ENCODE measurements at places on chromosomes 7 and 10.

DNA sequence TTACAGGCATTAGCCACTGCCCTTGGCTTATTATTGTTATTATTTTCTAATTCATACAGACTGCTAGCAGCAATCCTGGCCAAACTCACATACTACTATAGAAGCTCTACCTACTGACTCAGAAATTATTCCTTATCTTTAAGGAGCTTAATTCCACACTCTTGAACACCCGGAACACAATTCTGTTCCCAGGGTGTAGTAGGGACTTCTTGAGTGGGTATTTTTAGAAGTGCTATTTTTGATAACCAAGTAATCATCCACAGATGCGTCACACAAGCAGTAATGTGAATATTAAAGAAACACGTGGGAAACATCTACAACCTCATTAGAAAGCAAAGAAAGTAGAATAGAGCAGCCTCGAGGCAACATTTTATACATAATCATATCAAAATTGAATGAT lies 149.2 kb downstream of the PTEN start:
- no peak for DNase-seq

DNA sequence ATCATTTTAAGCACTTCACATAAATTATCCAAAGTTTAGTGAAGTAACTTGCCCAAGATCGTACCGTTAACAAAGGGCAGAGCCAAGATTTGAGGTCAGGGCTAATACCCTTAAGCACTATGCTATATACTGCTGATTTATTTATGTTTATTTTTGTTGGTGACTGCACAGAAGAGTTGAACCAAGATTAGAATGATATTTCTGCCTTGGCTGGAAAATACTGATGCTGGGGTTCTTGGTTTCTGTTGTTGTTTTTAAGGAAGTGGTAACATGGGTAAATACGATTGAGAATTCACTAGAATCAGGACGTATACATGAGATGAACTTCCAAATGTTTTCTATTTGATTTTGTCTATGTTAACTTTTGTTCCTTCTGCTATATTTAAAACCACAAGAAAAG lies 9.3 kb downstream of the ADD3 start:
- no peak for DNase-seq

DNA sequence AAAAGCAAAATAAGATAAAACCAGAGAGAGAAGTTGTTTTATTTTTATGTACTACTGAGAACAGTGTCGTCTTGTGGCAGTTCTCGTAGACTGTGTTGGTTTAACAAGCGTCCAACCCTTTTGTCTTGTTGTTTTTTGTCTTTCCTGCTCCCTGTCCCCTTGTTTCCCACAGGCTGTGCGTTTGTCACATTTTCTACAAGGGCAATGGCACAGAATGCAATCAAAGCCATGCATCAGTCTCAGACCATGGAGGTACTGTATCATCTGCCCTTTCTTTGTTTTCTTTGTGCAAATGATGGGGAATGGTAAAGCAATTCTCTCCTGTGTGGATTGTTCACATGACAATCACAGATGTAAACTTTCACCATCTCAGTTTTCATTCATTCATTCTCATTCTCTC lies 248.8 kb downstream of the CELF2 start:
- no peak for DNase-seq

DNA sequence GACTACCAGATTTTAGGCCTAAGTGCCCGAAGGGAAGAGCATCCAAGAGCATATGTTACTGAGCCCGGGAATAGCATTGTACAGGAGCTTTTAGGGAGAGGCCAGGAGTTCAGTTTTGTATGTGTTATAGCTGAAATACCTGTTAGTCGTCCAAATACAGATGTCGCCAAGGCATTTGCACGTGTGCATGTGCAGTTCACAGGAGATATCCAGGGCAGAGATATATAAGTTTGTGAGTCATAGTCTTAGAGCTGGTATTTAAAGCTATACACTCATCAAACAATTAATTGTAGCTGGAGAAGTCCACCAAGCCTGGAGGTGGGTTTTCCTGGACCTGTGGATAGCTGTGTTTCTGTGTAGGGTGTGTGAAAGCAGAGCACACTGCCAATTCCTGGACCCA lies 394.0 kb upstream of the FZD8 start:
- DNase-seq, result no peak

- no peak for DNase-seq
Observed at GRCh38 chr7:71484380-71484779, 352.4 kb downstream of the GALNT17 start.

DNA sequence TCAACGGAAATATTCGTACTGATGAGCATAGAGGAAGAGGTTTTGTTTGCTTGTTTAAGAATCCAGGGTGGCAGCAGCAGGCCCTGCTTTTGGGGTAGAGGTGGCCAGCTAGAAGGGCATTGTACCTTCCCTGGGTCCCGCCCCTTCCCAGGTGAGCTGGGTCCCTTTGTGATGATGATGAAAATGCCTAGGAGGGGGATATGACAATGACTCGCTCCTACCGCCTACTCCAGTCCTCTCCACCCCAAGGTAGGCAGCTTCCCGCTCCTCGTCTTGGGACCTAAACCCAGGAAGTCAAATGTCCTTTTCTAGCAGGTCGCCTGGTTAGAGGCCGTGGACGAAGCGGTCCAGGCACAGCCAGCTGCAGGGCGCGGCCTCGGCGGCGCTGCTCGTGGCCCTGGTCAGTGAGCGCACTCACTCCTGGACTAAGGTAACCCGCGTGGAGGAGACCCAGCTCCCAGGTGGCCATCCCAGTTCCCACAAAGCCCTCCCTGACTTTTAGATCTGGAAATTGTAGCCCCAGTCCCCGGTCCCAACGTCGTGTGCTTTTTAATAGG lies 141.4 kb downstream of the LSMEM1 start:
- no peak for DNase-seq

DNA sequence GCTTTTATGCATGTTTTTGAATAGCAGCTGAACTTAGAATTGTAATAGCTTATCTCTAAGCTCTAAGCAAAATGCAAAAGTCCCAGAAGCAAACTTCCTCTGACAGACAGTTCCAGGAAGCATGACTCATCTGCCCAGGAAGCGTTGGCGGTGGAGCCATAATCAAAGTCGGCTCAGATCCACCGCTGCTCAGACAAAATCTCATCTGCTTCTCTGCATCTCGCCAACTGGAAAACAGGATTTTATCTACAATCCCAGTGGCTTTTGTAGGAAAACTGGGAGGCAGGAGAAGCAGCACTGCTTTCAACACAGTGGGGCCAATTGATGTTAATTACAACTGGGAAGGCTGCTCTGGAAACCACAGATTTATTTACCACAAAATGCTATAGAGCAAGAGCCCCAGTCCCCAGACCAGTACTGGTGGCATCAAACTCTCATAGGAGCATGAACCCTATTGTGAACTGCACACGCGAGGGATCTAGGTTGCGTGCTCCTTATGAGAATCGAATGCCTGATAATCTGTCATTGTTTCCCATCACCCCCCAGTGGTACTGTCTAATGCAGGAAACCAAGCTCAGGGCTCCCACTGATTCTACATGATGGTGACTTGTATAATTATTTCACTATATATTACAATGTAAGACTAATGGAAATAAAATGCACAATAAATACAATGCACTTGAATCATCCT lies 99.9 kb downstream of the CUBN start:
- DNase-seq, result no peak

DNA sequence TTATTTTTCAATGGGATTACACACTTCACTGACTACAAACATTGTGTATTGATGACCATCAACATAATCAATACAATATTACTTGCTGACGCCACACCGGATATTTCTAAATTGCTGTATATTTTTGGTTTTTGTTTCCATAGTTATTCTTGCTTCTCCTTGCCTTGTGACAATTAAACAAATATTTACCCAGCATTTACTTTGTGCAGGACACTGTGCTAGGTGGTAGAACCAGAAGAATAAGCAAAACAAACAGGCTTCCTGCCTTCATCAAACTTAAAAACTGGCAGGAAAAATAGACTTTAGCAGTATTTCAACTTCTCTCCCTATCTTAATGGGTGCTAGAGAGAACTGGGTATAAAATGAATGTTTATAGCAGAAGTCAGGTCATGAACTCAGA lies 50.6 kb downstream of the ZNF277 start:
- no peak for DNase-seq

- no peak for DNase-seq
Observed at GRCh38 chr7:76016191-76016947, 22.0 kb upstream of the TMEM120A start.

GRCh38 chr10:95415621-95416031 lies 124.8 kb upstream of the PDLIM1 start:
- DNase-seq, result no peak

GRCh38 chr10:132593900-132594876 lies 56.6 kb downstream of the INPP5A start:
- peak; percentile 40 for DNase-seq

DNA sequence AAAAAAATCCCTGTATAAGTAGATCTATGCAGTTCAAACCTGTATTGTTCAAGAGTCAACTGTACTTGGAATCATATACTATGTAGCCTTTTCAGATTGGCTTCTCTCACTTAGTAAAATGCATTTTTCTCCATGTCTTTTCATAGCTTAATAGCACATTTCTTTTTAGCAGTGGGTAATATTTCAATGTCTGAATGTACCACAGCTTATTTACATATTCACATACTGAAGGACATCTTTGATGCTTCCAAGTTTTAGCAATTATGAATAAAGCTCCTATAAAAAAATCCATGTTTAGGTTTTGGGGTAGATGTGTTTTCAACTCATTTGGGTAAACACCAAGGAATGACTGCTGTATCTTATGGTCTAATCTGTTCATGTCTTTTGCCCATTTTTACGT lies 155.0 kb downstream of the NRBF2 start:
- DNase-seq, result no peak

- no peak for DNase-seq
Observed at GRCh38 chr10:71607082-71607443, 112.5 kb downstream of the C10orf105 start.

DNA sequence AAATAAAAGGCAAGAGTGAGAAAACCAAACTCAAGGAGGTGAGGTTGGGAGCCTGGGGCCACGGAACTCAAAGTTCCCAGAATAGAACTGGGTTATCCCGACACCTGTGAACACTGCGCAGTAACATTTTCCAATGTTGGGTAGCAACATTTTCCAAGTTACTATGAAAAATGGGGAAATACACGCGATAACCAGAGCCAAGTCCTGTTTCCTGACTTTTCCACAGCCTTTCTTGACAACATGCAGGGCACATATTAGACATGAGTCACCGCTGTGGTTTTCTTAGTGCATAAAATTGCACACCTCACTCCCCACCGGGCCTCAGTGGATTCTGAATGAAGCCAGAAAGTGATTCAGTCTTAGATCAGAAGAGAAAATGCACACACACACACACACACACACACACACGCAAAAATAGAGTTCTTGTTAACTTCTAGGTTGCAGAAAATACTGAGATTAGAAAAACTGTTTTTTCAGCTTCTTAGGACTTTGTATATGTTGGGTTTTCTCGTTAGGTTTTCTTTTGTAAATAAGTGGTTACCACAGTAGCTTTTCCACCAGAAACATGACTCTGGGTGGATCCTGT lies 70.0 kb downstream of the CAMK1D start:
- DNase-seq, result no peak

GRCh38 chr7:55912748-55913158 lies 25.5 kb downstream of the ZNF713 start:
- DNase-seq, result no peak

GRCh38 chr7:22346383-22347107 lies 10.4 kb downstream of the RAPGEF5 start:
- DNase-seq, result no peak

DNA sequence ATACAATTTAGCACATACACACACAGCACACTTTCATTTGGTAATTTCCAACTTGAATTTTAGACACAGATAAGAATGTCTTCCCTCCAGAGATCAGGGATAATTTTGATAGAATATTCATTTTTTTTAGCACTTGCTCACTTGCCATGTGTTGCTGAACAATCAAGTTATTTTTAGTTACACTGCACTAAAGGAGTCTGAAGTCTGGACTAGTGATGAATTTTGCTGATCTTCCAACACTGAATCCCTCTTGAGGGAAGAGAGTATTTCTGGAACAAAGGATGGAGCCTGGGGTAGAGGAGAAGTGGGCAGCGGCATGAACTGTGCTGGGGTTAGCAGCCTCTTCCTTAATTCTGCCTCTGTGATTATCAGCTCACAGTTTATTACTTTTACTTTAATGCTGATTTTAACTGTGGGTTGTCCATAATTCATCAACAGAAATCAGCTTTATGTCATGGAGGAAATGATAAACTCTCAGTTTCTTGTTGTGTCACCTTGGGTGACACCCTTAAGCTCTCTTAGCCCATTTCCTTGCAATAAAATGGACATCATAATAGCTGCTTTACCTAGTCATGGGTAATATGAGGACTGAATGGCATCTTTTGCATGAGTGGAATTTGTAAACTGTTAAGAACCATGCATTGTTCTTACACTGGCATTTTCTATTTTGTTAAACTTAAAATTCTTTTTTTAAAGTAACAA lies 32.1 kb downstream of the SGPL1 start:
- DNase-seq, result no peak

GRCh38 chr10:6269953-6270867 lies 67.5 kb downstream of the PFKFB3 start:
- peak; percentile 62 for DNase-seq

GRCh38 chr7:1050956-1051690 lies 6.8 kb downstream of the GPR146 start:
- no peak for DNase-seq
